ENCODE measurements at places on chromosomes 12 and 14.
A peak's percentile ranks its signal among the peaks of the same experiment; 100 is the strongest.

- DNase-seq: no peak
Observed at GRCh38 chr14:35388656-35389314, 15.8 kb downstream of the NFKBIA start.

- no peak for DNase-seq
Observed at GRCh38 chr12:100384559-100384935, 27.7 kb downstream of the SLC17A8 start.

DNA sequence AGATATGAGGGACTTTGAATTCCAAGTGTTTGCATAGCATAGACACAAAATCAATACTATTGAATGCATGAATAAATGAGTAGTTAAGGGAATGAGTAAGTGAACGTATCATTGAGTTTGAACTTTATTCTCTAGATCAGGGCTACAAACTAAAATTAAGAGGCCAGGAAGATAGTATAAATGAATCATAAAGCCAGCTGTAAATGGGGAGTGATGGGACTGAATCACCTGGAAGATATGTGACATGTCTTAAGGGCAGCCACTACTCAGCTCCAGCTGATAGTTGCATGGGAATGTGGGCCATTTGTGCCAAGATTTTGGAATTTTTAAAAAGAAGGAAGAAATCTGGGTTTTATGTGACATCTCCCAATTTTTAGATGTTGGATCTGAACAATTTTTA is 229.9 kb downstream of the AKAP6 start:
- no peak for DNase-seq

- DNase-seq: peak; percentile 54
Observed at GRCh38 chr12:46342562-46343033, 30.0 kb downstream of the SLC38A2 start.

- no peak for DNase-seq
Observed at GRCh38 chr14:31278883-31279282, 71.3 kb upstream of the HECTD1 start.

DNA sequence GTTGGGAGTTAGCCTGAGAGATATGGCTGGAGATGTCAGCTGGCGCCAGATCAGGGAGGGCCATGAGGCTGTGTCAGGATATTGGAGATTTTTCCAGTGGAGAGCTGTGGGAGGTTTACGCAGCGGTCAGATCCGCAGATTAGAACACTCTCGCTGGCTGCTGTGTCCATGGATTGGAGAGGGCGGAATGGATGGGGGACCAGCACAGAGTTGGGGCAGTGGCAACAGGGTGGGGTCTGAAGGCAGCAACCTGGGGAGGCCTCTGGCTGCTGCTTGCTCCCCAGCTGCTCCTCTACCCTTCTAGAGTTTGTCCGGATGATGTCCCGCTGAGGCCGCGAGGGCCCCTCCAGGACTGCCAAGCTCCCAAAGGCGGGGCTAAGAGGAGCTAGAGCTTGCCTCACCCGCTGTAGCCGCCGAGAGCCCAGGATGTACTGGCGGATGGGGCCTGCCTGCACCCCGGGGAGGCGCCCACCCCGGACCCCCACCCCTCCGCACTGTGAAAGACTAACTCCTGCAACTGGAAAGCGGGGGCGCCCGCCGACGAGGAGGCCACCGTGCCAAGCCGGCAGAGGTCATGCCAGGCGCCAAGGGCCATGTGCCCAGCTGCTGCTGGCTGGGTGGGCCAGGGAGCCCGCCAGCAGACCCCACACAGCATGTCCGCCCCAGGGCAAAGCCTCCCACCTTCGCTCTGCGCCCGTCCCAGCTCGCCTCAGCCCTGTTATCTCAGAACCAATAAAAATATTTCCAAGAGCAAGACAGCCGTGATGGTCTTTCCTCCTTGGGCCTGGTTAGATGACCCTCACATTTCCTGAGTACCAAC is 20.2 kb upstream of the MLEC start:
- DNase-seq: no peak

DNA sequence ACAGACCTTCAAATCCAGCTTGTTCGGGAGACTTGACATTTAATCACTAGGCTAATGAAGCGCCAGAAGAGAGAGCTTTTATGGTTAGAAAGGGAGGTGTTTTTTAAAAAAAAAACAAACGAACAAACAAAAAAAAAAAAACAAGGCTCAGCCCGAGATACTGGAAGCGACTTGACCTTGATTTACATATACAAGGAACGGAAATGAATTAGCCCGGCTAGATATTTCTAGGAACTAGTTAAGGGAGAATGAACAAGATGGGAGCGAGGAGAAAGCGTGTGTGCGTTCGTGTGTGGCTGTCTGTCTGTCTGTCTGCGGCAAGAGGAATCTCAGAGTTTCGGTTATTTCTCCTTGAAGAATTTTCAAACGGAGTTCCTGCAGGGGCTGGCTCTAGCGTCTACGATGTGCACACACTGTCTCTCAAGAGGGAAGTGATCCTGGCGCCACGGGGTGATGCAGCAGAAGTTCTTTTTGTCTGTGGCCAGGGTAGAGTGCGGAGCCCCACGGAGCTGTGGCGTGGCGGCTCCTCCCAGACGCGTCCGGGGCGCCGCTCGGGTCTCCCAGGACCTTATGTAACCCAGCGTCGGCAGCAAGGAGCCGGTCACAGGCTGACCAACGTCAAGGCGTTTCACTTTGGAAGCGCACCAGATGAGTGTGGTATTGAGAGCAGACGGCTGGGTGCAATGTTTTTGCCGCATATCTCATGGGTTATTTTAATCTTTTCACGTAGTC is 18.8 kb downstream of the SOCS2 start:
- peak; percentile 86 for DNase-seq

DNA sequence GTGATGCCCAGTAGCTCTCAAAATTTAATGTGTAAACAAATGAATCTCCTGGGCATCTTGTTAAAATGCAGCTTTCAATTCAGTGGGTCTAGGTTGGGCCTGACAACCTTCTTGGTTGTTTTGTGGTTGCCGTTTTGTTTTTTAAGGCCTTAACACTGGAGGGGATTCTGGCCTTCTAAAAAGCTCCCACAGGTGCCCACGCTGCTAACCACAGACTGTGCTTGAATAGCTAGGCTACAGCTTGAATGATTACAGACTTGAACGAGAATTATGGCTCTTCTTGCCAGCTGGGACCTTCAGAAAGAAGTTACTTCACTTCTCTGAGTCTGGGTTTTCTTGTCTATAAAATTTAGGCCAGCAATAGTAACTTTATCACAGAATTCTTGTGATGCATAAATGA is 1.3 kb upstream of the FLVCR2 start:
- no peak for DNase-seq

DNA sequence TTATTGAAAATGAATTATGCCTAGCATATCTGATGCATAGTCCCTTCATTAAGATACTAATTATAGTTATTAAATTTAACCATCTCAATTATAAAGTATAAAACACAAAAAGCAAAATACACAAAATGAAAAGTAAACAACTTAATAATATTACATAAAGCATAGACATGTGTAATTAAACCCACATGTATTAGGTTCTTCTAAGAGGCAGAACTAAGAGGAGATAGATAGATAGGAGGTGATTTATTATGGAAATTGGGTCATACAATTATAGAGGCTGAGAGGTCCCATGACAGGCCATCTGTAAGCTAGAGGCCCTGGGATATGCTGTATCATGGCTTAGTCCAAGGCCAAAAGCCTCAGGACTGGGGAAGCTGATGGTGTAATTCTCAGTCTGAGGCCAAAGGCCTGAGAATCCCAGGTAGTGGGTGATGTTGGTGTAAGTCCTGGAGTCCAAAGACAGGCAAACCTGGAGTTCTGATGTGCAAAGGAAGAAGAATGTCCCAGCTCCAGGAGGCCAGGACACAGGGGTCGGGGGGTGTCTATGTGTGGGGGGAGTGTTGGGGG is 953.3 kb downstream of the TRHDE start:
- DNase-seq: no peak

GRCh38 chr12:14982562-14982961 is 9.7 kb downstream of the PDE6H start:
- DNase-seq: no peak

DNA sequence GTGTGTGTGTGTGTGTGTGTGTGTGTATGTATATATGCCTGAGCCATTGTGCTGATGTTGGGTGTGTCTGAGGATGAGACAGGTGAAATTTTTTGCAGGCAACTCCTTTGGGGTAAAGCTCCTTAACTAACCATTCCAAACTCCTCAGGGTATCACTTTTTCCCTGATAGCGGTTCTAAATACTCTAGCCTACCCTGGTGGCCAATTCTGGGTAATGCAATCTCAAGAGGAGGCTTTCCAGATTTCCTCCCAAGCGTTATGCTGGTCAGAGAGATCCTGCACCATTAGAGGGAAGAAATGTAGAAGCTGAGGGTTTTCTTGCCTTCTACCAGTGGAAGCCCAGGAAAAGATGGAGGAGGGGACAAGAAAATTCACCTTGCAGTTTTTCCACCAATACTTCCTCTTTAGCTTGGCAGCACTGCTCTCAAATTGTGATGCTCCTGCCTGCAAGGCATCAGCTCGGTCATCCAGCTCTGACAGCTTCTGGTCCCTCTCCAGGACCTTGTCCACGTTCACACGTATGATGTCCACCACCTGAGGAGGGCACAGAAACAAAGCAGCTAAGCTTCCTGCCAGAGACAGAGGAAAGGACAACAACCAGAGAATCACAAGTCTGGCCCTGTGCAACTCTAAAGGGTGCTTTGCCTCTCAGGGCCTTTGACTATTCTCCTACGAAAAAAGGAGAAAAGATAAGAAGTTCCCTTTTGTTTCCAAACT is 4.9 kb downstream of the VAMP1 start:
- peak; percentile 61 for DNase-seq

DNA sequence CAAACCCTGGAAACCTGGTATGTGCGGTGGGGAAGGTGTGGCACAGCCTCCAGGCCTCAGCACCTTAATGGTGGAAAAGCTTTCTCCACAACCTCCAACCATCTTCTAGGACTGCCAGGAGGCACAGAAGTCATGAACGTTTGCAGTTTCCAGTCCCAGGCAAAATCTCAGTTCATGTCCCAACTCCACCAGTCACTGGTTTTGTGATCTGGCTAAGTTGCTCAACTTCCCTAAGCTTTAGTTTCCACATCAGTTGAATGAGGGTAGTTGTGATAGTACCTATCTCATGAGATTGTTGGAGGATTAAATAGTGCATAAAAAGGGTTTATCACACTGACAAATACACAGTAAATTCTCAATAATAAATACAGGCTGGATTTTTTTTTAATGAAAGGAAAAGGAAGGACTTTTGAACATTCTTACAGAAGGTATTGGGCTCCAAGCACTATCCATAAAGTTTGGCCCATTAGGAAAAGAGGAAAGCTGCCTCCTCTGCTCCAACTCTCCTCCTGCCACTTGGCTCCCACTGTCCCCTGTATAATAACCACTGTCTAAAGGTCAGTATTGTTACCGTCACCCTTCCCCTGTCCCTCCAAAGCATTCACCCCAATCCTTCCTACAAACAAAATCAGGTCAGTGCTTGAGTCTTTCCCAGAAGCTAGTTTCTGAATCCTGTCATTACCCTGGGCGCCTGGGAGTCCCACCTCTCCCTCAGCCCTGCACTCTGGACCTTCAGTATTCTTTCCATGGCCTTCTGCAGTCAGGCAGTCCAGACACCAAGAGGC is 6.3 kb downstream of the PCK2 start:
- DNase-seq: no peak

- DNase-seq: peak; percentile 46
Observed at GRCh38 chr12:685388-685787, 22.1 kb upstream of the NINJ2 start.

DNA sequence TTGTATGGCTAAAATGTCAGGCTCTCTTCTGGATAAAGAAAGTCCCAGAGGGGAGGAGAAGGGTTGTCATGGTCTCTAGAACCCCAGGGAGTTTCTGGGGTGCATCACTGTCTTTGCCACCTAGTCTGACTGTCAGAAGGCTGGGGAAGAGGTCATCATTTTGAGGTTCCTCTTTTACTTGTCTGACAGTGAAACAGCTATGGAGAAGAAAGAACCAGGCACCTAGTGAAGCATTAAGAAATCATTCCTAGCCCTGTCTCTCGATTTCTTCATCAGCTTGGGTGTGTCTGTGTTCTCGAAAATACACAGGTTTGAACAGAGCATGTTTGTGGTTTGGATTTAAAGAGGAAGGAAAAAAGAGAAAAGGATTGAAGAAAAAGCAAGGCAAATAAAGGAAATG is 158.7 kb upstream of the LRIG3 start:
- DNase-seq: no peak

- no peak for DNase-seq
Observed at GRCh38 chr12:66240096-66240820, 51.2 kb downstream of the IRAK3 start.

- no peak for DNase-seq
Observed at GRCh38 chr12:84069198-84069597, 843.4 kb downstream of the SLC6A15 start.

DNA sequence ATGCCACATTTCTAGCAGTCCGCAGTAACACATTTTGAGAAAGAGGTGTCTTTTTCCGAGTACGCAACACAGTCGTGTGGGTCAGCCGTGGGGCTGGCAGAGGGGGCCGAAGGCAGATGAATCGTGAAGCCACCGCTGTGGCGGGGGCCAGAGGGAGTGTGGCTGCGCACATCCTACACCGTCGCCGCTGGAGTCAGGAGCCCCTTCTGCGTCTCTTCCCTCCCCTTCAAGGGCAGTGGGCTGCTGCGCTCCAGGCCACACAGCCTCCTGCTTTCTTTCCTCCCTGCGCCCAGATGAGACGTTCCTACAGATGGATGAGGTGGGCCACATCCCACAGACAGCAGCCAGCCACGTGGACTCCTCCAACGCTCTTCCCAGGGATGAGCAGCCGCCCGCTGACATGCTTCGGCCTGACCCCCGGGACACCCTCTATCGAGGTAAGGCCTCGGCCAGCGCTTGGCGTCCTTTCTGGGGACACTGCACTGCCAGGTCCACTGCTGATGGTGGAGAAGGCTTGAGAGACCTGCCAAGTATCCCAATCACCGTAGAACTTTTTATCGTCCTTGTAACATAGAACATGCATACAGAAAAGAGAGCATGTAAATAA is 89.8 kb downstream of the B4GALNT3 start:
- no peak for DNase-seq

DNA sequence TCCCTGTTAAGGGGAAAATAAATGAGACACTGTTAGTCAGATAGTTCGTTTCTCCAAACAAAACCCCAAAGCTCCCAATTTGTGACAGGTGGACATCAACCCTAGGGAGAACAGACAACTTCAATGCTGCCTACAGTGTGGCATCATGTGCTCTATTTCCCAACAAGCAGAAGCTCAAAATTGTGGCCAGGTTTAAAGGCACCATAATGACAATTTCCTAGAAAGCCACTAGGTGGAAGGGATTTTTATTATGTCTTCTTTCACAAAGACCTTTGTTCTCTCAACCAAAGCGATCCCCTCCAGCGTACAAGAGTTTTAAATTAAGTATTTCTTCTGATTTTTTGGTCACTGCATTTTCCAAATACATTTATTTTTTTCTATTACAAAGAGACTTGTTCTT is 88.0 kb upstream of the MBIP start:
- DNase-seq: no peak

GRCh38 chr12:54371328-54372112 is 7.2 kb upstream of the GPR84 start:
- DNase-seq: peak; percentile 23

GRCh38 chr12:52041695-52042123 is 9.5 kb upstream of the NR4A1 start:
- DNase-seq: no peak

All from RPMI7951 (cell line).